ENCODE measurements at places on chromosomes 2 and 18.

DNA sequence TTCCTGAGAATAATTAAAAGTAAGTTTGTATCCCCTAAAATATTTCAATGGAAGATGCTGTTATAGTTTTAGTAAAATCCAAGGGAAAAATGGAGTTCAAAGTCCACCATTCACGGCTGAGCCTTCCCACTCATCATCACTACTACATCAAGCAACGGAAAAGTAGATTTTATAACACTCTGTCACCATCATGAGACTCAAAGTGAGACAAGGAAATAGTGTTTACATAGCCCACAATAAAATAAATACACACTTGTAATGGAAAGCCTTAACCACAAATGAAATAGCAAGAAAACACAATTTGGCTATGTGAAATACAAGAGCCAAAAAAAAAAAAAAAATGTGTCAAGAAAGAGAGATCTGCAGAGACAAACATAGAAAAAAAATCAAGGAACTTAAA is 569.9 kb upstream of the REG3G start:
- DNase-seq = no peak

- no peak for DNase-seq
Measured at GRCh38 chr2:141048951-141049350, 1081.9 kb downstream of the LRP1B start.

- DNase-seq = no peak
Measured at GRCh38 chr2:196750291-196750923, 49.1 kb downstream of the GTF3C3 start.

DNA sequence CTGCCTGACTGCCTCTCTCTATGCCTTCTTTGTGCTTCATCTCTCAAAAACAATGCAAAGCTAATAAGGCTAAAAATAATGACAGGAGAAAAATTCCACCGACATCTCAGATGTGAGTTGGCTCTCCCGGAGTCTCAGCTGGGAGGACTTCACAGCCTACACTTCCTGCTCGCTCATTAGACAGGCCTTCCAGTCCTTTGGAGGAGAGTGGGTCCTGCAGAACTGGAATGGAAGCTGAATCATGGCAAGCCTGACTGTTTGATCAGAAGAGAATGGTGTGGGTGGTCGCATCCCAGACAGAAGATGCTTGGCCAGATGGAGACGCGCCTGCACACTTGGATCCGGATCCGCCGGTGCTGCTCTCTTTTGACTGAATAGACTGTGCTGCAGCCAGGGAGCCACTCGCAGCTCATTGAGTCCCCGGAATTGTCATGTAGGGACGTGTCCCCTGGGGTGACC is 49.7 kb downstream of the TRIB2 start:
- no peak for DNase-seq

DNA sequence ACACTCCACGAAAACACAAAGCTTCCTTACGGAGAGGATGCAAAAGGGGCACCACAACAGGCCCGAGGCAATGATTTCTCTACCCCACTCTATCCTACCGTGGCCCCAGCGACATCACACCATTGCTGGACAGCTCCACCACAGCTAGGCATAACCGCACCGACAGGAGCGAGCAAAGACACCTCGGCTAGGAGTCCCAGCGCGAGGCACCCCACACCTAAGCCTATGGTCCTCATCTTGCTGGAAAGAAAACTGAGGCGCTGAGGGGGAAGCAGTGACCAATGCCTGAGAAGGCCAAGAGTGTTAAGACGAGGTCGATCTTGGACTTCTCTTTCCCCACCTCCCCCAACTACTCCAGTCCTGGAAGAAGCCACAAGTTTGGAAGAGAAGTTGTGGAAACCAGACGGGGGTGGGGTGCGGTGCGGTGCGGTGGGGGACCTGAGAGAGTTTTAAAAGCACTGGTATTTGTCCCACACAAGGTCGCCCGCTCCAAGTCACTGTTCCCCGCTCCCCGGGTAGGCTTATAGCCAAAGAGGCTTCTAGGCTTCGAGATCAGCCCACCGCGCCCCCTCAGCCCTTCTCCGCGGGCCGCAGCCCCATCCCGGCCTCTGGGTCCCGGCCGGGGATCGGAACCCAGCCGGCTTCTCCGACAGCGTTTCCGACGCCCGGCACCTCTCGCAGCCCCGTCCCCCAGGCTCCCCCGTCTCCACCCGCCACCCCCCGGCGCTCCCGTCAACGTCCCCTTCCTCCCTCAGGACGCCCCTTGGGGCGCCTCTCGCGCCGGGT is 766 bp downstream of the PDE6D start:
- no peak for DNase-seq

GRCh38 chr18:3873698-3874097 is 423.7 kb downstream of the TGIF1 start:
- DNase-seq = no peak

DNA sequence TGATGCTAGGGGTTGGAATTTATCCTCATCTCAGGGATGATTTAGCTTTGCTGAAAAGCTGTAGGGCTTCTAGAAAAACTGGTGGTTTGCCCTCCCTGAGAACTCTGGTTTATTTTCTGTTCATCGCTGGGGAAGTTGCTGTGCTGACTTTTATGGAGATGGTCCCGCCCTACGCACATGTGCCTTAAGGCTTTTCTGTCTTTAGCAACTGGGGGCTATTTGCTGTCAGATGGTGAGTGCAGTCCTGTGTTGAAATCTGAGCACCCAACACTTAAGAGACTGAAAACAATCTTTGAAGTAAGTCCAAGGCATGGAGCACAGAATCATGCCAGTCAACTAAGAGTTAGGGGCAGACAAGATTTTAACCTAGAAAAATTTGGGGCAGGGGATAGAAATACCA is 2148.4 kb upstream of the CELF4 start:
- no peak for DNase-seq

GRCh38 chr2:65813631-65814173 is 381.3 kb upstream of the SPRED2 start:
- DNase-seq = no peak

- no peak for DNase-seq
Measured at GRCh38 chr18:62026586-62026985, 133.8 kb upstream of the RNF152 start.

- DNase-seq = no peak
Measured at GRCh38 chr18:70195852-70196434, 9.5 kb downstream of the RTTN start.

GRCh38 chr2:2645162-2645855 is 314.2 kb upstream of the MYT1L start:
- no peak for DNase-seq
